Head of caudate nucleus (tissue), 42 donors: ENCODE measurements at places on chromosomes 4 and X.

DNA sequence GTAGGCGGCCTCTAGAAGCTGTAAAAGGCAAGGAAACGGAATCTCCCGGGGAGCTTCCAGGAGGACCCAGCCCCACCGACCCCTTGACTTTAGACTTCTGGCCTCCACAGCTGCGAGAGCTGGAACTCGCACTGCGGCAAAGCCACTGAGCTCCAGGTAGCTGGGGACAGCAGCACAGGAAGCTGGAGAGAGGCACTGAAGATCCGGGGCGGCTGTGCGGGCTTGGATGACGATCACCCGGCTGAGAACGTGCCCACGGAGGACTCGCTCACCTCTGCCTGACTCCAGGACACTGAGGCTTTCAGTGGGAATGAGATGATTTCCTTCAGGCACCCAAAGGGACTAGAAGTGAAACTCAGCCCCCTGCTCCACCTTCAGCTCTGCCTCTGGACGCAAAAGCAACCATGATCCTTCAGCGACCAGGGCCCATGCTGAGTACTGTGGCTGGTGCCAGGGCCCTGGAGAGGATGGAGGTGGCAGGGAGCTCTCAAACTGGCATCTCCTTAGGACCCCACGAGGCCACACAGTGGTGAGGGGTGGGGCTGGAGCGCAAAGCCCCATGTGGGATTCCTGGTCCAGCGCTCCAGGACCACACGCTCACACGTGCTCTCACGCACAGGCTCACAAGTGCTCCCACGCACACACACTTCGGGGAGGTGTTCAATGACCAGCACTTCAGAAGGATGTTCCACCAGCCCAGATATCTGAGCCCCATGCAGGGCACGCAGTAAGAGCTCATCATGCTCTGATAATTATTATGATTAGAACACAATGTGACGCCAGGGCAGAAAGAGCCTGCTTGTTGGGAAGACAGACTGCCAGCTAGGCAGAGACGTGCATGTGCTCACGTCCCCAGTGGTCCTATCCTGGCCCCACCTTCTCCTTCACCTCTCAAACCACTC is 47.2 kb downstream of the ADRA2C start:
- DNase-seq = no peak

DNA sequence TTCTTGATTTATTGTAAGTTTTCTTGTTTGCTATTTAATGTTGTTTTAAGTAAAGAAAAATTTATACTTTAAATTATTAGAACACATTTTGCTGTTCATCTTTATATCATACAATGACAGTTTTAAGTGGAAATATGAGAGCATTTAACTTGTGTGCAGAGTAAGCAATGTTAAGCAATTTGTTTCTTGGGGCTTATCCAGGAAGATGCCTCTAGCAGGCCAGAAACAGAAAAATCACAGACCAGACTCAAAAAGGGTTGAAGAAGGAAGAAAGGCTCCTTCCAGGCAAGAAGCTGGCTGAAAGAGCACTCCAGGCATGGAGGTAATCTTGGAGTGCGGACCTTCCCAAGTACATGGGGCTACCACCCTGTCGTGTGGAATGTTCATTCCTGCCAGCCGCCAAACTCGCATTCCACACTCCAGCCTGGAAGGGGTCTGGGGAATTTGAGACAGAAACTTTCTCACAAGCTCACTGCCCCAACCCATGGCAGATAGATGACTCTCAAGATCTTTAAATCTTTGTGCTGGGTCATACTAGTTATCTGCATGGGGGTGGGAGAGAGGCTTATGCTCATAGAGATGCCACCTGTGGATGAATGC is 1521.3 kb upstream of the AGA start:
- DNase-seq = no peak

GRCh38 chr4:123587983-123588494 is 191.4 kb downstream of the SPRY1 start:
- no peak for DNase-seq

DNA sequence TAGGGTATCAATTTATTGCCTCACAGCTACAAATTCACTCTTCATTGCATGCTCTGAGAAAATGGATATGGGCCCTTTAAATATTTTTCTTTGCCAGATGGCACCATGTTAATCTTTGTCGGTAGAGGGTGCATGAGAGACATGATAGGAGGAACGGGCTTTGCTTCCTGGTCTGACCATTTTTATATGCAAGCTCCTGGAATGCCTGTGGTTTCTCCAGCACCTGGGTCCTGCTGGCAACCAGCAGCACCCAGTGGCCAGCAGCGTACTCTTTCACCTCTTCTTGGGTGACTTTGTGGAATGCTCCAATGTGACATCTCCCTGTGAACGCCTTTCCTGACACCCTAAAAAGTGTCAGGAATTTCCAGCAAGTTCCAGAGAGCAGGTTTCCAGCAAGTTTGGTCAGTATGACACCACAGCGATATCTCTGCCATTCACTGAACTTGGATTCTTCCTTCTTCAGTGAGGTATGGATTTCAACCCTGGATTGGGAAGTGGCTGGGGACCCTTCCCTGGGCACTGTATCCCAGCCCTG is 140.3 kb upstream of the PGRMC2 start:
- no peak for DNase-seq

- DNase-seq = no peak
These were observed 119.8 kb downstream of the SPOCK3 start for GRCh38 chr4:167114416-167114971.

DNA sequence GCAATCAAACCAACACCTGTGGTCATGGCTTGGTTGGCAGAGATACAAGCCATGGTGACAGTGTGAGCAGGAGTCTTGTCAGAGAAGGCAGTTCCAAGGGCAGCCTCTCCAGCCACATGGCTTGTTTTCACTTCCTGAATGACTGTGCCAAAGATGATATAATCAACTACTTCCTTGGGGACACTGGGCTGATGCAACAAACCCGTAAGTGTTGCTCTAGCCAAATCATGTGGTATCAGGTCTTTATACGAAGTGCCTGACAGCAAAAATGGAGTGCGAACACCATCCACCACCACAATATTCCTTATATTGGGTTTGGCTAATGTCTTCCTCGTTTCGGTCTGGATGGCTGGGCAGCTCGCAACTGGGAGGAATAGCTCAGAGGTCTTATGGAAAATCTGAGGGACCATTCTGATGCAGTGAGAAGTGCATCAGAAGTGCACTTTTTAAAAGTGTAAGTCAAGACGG is 922.0 kb downstream of the NLGN4X start:
- DNase-seq = no peak

- DNase-seq = no peak
These were observed 8.7 kb downstream of the WDFY3 start for GRCh38 chr4:84957514-84958420.

DNA sequence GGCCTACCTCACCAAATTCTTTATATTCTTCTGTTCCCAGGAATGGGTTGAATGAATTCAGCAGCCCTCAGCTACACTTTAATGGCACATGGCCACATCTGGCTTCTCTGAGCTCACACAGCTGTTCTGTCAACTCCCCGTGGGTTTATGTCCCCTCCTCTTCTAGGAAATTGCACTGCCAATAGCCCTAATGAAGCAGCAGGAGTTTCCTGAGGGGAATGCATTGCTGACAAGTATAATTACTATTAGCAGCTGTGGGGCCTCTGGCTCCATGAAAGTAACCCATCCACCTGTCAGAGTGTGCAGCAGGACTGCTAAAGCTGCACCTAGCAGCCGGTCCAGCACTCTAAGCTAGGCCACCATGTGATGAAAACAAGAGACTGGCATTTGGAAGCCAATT is 50.3 kb downstream of the FTHL17 start:
- DNase-seq = no peak
